ENCODE measurements at places on chromosomes 7 and 10.

- no peak for DNase-seq
Observed at GRCh38 chr10:88557658-88558057, 25.5 kb downstream of the RNLS start.

- no peak for DNase-seq
Observed at GRCh38 chr7:64889686-64890162, 13.3 kb upstream of the ZNF273 start.

GRCh38 chr7:106485031-106485551 is 175.9 kb downstream of the CCDC71L start:
- DNase-seq = no peak

- no peak for DNase-seq
Observed at GRCh38 chr10:125037145-125037877, 95.4 kb downstream of the ZRANB1 start.

- no peak for DNase-seq
Observed at GRCh38 chr10:20870834-20871233, 26.3 kb downstream of the NEBL start.

- DNase-seq = no peak
Observed at GRCh38 chr7:77313085-77313484, 103.1 kb downstream of the GSAP start.

DNA sequence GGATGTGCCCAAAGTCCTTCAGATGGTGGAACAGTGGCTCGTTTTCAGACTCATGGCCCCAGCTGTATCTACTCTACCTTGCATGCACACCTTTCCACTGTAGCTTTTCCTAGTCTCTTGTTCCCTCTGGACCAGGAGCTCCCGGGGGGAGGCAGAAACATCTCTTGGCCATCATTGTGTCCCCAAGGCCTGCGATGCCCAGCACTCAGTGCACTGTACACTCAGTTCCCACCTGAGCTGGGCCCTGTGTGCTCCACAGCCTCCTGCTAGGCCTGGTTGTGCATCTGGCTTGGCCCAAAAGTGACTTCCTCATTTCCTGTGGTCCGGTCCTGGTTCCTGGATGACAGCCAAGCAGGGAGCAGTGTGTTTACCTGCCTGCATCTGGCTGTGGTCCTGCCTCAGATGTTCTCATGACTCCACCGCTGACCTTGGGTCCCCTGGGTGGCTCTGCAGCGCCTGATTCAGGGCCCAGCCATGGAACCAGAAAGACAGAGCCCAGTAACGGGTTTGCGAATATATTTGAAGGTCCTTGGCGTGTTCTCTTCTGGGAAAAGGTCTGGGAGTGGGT is 9.9 kb upstream of the DOCK1 start:
- no peak for DNase-seq

- DNase-seq = no peak
Observed at GRCh38 chr10:33093362-33093761, 135.3 kb upstream of the ITGB1 start.

DNA sequence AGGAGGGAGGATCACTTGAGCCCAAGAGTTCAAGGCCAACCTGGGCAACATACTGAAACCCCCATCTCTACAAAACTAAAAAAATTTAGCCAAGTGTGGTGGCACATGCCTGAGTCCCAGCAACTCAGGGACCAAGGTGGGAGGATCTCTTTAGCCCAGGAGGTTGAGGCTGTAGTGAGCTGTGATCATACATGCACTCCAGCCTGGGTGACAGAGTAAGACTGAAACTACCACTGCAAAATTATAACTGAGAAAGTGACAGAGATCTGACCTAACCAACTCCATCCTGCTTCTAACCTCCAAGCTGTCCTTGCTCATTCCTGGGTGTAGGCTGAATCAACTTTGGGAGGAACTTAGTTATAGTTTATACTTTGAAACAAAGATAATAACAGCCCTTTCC is 59.4 kb downstream of the HTR7 start:
- DNase-seq = no peak

- DNase-seq = no peak
Observed at GRCh38 chr10:117736655-117737054, 194.1 kb downstream of the EMX2 start.

DNA sequence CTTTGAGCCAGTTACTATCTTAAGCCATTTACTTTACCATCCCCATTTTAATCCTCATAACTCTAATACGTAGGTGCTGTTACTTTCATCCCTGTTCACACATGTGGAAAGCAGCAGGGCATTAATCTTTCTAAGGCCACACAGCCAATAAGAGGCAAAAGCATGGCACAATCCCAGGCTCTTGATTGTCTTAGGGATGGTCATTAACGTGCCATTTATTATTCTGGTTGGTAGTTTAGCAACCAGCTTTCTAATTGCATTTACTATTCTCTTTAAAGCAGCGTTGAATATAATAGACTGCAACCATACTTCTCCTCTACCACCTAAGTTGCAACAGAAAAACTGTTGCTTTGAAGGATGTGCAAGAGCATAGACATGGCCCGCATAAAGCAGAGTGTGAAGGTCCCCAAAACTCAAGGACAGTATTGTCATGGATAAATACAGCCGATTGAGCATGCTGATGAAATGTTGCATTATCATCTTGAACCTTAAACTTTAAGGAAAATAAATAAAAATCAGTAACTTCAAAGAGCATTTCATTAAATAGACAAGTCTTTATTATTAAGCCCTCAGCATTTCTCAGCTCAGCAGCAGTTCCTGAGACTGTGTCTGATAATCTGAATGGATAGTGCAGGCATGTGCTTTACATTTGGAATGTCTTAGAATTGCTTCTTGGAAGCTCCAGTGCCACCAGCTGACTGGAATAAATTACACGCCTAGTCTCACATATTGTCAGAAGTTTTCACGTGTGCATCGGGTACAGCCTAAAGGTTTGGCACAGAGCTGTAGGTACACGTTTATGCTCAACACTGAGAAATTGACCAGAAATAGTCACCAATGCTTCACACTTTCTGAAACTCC is 467.1 kb downstream of the SDK1 start:
- DNase-seq = no peak

- peak; percentile 12 for DNase-seq
Observed at GRCh38 chr10:77505431-77506334, 131.9 kb downstream of the KCNMA1 start.

DNA sequence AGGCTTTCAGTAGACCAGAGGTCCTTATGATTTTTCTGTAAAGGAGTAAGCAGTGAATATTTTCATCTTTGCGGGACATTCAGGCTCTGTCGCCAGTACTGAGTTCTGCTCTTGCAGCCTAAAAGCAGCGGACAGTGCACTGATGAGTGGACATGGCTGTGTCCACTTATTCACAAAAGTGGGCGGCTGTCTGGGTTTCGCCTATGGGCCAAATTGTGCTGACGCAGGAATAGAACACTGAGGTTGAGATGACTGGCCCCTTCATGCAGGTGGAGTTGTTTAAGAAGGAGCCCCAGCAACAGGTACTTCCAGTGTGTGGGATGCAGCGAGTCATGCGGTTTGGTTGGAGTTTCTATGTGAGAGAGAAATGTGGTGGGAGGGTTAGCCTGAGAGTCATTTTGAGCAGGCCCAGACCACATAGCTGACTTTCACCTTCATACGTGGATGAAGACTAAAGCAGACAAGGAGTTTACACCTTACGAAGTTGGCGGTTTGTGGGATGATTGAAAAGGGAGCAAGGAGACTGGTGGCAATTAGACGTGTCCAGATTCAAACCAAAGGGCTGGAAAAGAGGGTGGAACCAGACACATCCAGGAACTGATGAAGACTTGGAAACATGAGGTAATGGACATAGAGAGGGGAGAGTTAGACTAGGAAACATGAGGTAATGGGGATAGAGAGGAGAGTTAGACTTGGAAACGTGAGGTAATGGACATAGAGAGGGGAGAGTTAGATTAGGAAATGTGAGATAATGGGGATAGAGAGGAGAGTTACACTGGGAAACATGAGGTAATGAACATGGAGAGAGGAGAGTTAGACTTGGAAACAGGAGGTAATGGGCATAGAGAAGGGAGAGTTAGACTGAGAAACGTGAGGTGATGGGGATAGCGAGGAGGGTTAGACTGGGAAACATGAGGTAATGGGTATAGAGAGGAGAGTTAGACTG is 38.2 kb downstream of the WDR37 start:
- DNase-seq = no peak

DNA sequence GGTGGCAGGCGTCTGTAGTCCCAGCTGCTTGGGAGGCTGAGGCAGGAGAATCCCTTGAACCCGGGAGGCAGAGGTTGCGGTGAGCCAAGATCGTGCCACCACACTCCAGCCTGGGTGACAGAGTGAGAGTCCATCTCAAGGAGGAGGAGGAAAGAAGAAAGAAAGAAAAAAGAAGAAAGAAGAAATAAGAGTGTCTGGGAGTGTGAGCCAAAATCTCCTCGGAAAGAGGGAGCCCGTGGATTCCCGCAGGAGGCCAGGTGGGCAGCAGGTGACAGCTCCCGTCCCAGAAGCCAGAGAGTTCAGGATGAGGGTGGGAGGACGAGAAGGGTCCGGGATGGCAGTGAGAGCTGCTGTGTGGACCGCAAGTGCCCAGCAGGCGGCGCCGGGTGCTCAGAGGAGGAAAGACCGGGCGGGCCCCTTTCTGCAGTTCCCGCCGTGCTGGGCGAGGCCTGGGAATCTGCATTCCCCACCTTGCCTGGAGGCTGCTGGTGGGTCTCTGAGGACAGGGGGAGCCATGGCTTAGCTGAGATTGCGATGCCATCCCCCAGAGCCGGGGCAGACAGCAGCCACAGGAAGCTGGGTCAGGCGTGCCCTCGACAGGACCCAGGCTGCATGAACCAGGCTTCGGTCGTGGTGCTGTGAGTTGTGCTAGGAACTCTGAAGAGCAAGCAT is 17.1 kb upstream of the AMZ1 start:
- DNase-seq = peak; percentile 68

- no peak for DNase-seq
Observed at GRCh38 chr7:5661942-5662341, 119.5 kb downstream of the RNF216 start.

DNA sequence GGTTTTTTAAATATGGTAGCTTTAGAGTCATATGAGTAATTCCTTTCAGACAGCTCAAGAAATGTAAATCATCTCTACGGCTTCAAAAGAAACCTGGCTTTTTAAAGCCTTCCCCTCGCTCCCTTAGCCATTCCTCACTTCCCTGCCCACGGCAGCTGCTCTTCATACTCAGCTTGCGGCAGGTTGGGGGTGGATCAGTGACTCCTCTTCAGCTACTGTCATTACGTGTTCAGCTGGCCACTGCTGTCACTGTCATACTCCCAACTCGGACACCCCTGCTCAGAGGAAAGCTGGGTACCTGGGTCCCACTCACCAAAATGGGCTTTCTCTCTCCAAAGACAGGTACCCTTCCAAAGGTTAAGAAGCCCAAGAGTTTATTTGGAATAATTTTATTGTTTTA is 6.6 kb downstream of the YWHAG start:
- DNase-seq = no peak

DNA sequence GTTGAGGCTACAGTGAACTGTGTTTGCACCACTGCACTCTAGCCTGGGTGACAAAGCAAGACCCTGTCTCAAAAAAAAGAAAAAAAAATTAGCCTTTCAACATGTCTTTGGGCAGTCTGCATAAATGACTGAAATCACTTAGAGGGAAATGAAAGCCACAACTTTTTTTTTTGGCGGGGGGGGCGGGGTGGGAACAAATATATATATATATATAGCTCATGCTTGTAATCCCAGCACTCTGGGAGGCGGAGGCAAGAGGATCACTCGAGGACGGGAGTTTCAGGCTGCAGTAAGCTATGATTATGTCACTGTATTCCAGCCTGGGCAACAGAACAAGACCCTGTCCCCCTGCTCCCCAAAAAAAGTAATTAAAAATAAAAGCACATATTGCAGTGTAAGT is 23.4 kb upstream of the MICU1 start:
- DNase-seq = no peak

- peak; percentile 22 for DNase-seq
Observed at GRCh38 chr10:3248526-3249306, 76.1 kb upstream of the PITRM1 start.

DNA sequence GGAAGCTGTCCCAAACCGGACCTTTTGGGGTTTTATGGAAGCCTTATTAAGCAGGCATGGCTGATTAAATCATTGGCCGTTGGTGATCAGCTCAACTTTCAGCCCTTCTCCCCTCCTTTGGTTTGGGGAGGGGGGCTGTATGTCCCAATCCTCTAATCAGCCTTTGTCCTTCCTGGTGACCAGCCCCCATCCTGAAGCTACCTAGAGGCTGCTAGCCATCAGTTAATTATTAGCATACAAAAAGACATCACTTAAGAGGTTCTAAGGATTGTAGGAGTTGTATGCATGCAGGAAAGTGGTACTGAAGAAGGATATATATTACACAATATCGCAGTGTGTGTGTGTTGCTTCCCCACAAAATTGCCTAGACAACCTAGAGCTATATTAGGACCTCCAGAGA is 553.3 kb upstream of the FZD8 start:
- DNase-seq = no peak

- DNase-seq = no peak
Observed at GRCh38 chr10:15814565-15814964, 45.7 kb downstream of the MINDY3 start.

GRCh38 chr7:125256446-125256845 is 326.8 kb upstream of the POT1 start:
- peak; percentile 31 for DNase-seq

- DNase-seq = no peak
Observed at GRCh38 chr7:41039386-41039953, 663.4 kb downstream of the INHBA start.

DNA sequence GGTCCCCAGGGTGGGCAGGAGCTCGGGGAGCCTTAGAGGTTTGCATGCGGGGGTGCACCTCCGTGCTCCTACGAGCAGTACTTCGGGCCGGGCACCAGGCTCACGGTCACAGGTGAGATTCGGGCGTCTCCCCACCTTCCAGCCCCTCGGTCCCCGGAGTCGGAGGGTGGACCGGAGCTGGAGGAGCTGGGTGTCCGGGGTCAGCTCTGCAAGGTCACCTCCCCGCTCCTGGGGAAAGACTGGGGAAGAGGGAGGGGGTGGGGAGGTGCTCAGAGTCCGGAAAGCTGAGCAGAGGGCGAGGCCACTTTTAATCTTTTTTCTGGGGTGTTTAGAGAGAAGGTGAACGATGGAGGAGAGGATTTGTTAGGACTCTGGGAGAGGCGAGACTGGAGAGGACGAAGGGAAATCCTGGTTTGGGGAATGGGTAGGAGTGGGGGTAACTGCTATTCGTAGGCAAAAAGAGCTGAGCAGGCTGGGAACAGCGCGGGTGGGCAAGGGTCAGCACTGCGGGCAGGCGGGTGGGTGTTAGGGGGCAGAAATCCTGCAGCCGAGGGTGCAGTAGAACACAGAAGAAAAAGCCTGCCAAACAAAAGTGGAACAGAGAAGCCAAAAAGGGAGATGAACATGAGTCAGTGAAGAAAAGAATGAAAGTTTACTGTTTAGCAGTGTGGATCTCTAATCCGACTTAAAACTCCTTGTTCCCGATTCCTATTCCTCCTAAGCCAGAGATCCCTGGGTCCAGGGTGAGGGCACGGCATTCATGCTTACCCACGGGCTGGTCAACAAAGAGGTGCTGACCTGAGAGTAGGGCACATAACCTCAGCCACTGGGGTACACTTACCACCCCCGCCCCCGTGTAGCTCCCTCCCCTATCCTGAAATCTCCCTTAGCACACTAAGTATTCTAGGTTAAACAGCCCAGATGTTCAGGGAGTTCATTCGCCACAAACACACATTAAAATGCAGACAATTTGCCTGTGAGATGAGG is 26.9 kb downstream of the PRSS2 start:
- no peak for DNase-seq

GRCh38 chr10:132884041-132884440 is 58.3 kb downstream of the CFAP46 start:
- DNase-seq = no peak

All from OCI-M1 (cell line).